ENCODE measurements at places on chromosomes 7 and 10. TPM values are rescaled to one million over a fixed set of nuclear protein-coding genes. Genes with fewer than 3 reads are reported as not detected.

The ELMO1 gene
- not detected for total RNA-seq

The ITGA8 gene
- 0.04 TPM for total RNA-seq

The KEL gene
- not detected for total RNA-seq

The PARD3 gene
- total RNA-seq: 37.2 TPM

The MMP21 gene
- total RNA-seq: not detected

The PTPN20 gene
- 6.2 TPM for total RNA-seq

The ZNF365 gene
- 1.5 TPM for total RNA-seq

The TRA2A gene
- total RNA-seq: 15.0 TPM

The TLX1 gene
- total RNA-seq: not detected

The KCNIP2 gene
- not detected for total RNA-seq

Measured in hair follicular keratinocyte (primary cell).